ENCODE measurements at places on chromosomes 7 and 10.

DNA sequence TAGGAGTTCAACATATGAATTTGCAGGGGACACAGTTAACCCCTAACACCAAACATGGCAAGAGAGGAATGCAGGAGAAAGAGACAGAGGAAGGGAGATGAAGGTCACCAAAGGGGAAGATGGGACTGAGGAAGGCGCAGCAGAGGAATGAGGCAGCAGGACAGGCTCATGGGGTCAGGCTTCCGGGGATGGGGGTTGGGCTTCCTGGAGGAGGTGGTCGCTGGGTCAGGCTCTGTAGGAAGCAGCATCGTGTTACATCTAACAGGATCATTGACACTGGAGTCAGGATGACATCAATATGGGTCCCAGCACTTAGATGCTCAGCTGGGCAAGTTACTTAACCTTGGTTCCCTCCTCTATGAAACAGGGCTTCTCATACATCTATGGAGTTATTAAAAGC lies 113.2 kb downstream of the NPTX2 start:
- no peak for DNase-seq

DNA sequence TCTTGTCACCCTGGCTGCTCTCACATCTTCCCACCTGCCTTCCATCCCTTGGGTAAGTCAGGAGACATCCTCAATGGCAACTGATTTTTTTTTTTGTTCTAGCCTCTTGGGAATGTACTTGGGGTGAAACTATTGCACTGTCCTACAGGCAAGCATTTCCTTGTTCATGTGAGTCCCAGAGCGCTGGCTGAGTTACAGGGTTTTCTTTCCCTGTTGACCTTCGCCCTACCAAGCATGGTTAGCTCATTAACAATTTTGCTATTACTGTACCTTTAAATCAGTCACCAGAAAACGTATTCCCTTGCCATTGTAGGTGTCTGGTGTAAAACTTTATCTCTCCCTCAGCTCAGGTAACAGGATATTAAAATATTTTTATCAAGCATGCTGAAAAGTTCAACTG lies 98.9 kb downstream of the PRLHR start:
- no peak for DNase-seq

GRCh38 chr10:127299956-127300689 lies 103.7 kb upstream of the INSYN2A start:
- DNase-seq: no peak

GRCh38 chr10:82925547-82925946 lies 1050.6 kb downstream of the NRG3 start:
- no peak for DNase-seq

- DNase-seq: no peak
These were observed 373.1 kb downstream of the THSD7A start for GRCh38 chr7:11458736-11459483.

- DNase-seq: no peak
These were observed 106.7 kb upstream of the LAMB4 start for GRCh38 chr7:108236681-108237415.

GRCh38 chr7:143436325-143436946 lies 6.8 kb upstream of the TAS2R60 start:
- no peak for DNase-seq

GRCh38 chr7:100489824-100490223 lies 6.1 kb downstream of the NYAP1 start:
- DNase-seq: peak; percentile 25

GRCh38 chr10:90087197-90088023 lies 386.0 kb downstream of the KIF20B start:
- DNase-seq: no peak

DNA sequence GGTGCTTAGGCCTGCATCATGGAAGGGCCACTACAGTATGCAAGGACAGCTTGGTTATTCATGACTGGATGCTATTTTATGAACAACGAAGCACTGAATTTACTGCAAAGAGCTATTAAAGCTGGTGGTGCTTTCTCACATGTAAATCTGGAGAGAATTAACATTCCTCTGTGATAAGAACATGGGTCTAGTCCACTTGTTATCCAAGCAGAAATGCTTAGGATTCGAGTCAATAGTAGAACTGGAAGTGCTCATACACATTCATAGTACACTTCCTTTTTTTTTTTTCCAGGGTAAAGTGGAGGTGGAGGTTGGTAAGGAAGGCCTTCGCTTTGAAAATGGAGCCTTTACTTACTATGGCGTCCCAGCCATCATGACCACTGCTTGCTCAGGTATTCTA lies 35.0 kb downstream of the CNNM1 start:
- DNase-seq: no peak

- DNase-seq: no peak
These were observed 54.3 kb upstream of the DPYSL4 start for GRCh38 chr10:132132421-132132841.

DNA sequence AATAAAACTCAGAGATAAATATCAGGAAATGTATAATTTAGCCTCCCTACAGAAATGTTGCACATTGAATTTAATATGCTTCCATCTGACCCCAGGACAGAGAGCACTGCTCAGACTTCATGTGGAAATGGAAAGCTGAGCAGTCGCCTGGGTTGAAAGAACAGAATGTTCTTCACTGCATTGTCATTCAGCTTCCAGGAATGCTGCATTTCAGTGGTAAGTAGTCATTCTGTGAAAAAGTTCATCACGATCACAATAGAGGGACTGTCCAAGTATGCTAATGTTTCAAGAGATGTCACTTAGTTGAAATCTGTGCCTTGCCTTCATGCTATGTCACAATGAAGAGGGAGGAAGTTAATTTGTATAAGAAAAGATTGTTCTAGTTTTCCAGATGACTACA lies 147.3 kb downstream of the NRCAM start:
- no peak for DNase-seq

DNA sequence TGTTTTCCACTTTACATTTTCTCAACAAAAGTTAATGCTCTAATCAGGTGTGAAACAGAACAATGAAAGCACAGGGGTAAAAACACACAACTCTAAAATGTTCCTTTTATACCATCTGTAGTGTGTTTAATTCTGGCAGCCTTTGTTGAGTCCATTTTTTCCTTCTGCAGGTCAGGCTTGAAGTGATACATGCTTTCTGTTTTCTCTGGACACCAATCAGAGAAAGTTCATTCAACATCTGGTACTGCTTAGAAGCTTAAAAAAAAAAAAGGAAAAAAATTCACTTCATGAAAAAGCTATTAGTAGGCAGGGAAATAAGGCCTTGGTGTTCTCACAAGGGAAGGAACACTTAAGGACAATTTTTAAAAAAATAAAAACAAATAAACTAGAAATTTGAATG lies 231.3 kb upstream of the RHOBTB1 start:
- DNase-seq: no peak

All from T1000 (cell line).